Activated naive CD8-positive, alpha-beta T cell treated with anti-CD3 and anti-CD28 coated beads for 36 hours (primary cell): ENCODE measurements at places on chromosomes 7 and 10. TPM values are rescaled to one million over a fixed set of nuclear protein-coding genes. Genes with fewer than 3 reads are reported as not detected.

DNA sequence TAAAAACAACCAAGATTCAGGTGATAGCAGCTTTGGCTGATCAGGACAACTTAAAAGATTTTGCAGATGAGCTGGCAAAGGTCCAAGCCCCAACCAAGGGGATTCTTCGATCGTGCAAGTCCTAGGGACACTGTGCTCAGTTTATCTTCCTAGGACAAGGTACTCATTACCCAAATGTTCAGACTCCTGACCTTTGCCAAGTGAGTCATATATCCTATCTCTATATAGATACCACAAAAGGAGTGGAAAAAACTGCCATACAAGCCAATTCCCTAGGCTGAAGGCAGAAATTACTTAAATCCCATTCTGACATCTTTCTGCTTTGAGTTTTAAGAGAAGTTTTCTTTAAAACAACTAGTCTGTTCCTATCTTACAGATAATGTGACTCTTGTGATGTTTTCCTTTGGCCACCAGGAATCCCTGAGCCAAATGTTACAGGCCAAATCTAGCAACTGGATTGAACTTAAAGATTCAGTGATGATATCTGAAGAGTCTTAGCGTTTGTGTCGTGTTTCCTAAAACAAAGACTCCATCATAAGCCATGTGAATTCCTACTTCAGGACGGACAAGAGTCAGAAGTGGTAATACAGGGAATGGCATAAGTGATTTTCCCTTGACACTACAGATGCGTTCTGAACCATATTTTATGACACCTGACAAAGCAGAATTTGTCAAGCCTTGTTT lies 142.6 kb upstream of the ASAH2 start:
- H3K4me3 ChIP-seq: no peak overlapping the region
- peaks cover 10% of the 10 kb centered on the region for H3K36me3 ChIP-seq
- DNase-seq: no peak
- peaks cover 24% of the 10 kb centered on the region for H3K4me1 ChIP-seq

DNA sequence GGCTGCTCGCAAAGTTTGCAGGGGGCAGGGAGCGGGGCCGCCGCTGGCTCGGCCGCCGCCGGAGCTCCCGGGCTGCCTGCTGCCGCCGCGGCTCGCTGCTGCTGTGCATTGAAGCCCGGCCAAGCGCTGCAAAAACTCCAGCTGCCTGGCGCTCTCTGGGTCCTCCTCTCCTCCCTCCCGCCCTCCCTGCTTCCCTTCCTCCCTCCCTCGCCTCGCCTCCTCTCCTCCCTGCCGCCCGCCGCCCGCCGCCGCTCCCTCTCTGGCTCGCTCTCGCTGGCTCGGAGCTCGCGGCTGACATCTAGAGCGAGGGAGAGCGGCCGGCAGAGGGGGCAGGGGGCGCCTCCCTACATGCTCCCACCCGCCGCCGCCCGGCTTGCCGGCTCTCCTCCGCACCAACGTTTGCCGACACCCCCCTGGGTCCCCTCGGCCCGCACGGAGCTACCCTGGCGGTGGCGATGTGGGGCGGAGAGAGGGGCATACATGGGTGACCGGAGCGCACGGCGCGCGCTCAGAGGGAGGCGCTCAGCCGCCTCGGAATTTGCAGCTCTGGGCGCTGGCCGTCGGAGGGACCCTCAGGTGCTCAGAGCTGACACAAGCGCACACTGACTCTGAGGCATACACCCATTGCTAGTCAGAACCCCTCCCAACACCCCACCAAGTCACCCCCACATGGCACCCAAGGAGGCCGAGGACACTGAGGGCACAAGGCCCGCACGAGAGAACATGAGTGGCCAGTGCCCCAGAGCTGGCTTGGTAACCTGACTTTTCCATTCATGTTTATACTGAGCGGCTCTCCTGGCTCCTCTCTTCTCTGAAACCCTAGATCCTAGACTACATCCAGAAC lies 1.2 kb upstream of the PLXNA4 start:
- H3K4me1 ChIP-seq: peaks cover 13% of the 10 kb centered on the region
- DNase-seq: peak; percentile 26
- no peaks in the 10 kb centered on the region for H3K36me3 ChIP-seq

DNA sequence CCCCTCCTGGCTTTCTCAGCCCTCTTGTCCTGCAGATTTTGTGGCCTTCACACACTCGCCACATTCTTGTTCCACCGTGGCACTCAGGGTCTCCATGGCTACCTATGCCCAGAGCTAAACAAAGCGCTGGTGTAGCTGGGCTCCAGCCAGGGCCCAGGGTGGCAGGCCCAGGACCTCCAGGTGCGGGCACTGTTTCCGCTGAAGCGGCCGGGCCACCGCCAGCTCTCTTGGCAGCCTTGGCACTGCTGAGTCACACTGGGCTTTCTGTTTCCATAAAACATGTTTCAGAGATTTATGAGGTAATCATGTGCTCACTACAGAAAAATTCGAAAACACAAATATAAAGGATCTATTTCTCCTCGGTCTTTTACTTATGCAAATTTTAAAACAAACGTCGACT lies 51.3 kb downstream of the AOC1 start:
- H3K36me3 ChIP-seq: no peaks in the 10 kb centered on the region
- peaks cover 6% of the 10 kb centered on the region for H3K4me1 ChIP-seq
- H3K27ac ChIP-seq: no peak overlapping the region
- peaks cover 45% of the 10 kb centered on the region for H3K27me3 ChIP-seq
- DNase-seq: peak; percentile 26

PLCE1 gene
- not detected for total RNA-seq

ABCB1 gene
- total RNA-seq: 9.5 TPM

KNDC1 gene
- not detected for total RNA-seq
